ENCODE measurements at places on chromosomes 2 and 18.
A peak's percentile ranks its signal among the peaks of the same experiment; 100 is the strongest.

DNA sequence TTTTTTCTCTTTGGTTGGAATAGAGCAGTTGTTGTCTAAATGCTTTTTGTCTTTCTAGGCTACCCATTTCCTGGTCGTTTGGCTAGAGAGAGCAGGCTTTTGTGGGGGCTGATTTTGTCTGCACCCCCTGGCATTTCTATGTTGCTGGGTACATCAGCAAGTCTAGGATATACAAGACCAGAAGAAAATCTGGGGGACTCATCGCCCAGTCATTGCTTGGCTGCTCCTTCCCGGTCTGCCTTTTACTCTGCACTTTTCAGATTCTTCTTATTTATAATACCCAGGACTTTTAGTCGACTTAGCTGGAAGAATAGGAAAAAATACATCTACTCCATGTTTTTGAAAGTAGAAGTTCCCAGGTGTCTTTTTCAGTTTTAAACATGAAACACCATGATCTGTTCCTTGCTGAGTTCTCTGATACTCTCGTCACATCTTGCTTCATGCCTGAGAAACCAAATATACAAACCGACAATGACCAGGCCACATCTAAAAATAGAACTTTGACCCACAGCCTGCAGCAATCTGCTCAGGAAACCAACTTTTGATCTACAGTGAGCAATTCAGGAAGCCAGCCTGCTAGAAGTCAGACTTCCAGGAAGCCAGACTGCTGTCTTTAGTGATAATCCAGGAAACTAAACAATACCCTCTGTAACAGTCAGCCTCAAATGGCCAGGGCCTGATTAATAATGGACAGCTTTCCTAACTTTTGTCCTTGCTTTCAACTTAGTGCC, 163.8 kb upstream of the MEX3C start:
- no peak for DNase-seq

GRCh38 chr2:133986081-133986837, 267.6 kb upstream of the MGAT5 start:
- no peak for DNase-seq

DNA sequence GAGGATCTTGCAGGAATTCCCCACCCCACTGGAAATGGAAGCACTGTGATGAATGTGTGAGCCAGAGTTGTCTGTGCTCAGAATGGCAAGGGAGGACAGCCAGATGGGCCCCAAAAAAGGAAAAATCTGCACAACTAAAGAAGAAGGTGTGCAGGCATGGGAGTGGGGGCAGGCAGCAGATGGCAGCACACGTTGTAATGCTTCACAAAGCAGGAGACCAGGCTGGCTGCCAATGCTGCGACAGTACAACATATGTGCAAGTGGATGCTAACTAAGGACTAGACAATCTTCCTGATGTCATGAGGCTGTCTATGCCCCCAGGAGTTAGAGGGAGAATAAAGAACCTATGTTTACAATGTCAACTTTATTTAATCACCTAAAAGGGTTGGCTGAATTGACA, 27.2 kb downstream of the ST6GAL2 start:
- no peak for DNase-seq

GRCh38 chr18:5298156-5298852, 2.8 kb upstream of the ZBTB14 start:
- no peak for DNase-seq

DNA sequence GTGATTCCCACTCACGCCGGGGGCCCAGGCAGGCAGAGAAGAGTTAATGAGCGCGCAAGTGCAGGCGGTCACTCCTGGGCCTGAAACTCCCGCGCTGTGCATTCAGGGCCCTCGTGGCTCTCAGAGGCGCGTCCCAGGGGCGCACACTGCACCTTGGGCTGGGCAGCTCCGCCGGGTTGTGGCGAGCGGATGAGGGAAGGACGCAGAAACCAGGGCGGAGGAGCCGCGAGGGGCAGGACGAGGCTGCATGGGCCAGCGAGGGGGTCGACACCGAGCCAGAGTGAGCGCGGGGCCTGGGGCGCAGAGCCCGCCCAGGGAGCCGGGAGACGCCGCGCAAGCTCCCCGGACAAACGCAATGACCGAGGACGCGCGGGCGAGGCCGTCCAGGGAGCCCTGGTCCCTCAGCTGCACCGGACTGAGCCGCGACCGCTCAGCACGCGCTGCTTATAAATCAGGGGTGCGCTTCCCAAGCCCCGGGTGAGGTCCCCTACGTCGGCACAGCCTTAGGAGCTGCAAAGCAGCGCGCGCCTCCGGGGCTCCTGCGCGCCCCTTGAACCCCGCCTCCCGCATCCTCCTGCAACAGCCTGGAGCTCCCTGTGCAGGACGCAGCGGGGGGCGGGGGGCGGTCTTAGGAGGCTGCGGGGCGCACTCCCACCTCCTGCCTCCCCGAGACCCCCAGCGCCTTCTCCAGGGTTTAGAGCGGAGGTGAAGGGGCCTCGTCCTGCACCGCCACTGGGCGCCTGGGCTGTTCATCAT, 180.2 kb upstream of the ALKAL2 start:
- DNase-seq, result no peak

DNA sequence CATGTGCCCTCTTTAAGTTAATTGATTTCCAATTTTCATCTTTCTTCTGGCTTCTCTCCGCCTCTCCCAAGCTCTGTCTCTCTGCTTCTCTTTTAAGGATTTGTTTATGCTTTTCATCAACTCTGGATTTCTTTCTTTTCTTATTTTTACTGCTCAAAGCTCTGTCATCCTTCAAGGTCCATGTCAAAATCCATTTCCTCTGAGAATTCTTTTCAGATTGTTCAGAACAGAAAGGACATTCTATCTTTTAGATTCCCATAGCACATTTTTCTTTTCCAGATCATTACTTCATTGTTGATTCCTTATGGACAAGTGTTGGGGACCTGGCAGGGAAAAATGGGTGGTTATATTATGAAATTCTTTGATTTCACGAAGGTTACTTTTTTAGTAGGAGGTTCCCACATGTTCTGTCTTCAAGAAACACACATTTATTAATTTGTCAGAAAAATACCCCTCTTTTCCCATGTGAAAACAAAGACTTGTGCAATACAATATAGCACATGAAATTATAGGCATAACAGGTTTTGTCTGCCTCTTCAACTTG, 12.3 kb downstream of the PMAIP1 start:
- no peak for DNase-seq

GRCh38 chr2:203037026-203037425, 22.4 kb downstream of the NBEAL1 start:
- DNase-seq, result no peak

DNA sequence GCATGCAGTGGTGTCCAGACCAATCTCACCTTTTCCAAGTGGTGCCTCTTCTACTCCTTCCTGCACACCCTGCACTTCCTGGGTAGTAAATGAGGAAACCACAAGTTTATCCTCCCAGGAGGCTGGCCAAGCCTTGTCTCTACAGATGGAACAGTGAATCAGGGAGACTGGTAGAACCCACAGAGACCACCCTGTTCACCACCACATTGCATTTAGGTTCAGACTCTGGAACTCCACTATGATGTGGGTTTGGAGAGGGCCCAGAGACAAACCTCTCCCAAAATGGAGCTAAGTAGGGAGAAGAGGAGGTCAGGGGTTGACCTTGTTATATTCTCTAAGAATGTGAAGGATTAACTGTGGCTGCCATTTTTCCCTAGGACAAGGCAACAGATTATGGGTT, 102.8 kb upstream of the FZD7 start:
- no peak for DNase-seq

DNA sequence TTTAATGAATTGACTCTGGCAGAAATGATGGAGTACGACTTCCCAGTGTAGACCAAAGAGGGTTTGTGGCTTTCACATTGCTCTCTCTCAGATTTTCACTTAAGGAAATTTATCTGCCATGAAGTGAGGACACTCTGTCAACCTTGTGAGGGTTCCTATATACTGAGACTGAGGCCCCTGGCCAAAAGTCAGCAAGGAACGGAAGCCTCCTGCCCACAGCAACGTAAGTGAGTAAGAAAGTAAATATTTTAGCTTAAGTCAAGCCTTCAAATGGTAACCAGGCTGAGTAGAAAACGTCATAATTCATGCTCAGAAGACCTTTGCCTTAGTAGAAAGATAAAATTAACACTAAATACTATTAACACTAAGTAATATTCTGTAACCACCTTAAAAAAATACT, 1080.5 kb upstream of the ACVR2A start:
- no peak for DNase-seq

- peak; percentile 22 for DNase-seq
Observed at GRCh38 chr2:85181134-85181631, 48.0 kb downstream of the TCF7L1 start.

DNA sequence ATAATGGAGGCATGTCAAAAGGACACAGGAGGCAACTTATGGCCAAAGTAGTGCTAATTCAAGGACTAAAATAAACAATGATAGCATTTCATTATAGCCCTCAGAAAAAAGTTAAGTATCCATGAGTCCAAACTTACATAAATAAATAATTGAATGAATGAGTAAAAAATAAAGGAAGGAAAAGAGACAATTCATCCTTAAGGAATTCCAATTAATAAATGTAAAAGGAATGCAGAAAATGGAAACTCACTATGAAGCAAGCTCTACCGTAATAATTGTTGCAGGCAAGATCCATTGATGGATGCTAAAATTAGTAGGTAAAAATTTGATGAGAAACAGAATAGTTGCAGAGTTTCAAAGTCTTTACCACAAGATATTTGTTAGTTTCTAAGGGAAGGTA, 88.2 kb upstream of the RAPGEF4 start:
- no peak for DNase-seq

Data from activated effector memory CD4-positive, alpha-beta T cell treated with anti-CD3 and anti-CD28 coated beads, Interleukin-2, amount 50 U/mL, for 16 hours (primary cell).